Activated CD4-positive, alpha-beta T cell treated with anti-CD3 and anti-CD28 coated beads, Interleukin-2, amount 10 ng/mL, durations not matched to agents 7 days and 5 days (primary cell): ENCODE measurements at places on chromosomes 2 and 18. TPM values are rescaled to one million over a fixed set of nuclear protein-coding genes. Genes with fewer than 3 reads are reported as not detected.

DNA sequence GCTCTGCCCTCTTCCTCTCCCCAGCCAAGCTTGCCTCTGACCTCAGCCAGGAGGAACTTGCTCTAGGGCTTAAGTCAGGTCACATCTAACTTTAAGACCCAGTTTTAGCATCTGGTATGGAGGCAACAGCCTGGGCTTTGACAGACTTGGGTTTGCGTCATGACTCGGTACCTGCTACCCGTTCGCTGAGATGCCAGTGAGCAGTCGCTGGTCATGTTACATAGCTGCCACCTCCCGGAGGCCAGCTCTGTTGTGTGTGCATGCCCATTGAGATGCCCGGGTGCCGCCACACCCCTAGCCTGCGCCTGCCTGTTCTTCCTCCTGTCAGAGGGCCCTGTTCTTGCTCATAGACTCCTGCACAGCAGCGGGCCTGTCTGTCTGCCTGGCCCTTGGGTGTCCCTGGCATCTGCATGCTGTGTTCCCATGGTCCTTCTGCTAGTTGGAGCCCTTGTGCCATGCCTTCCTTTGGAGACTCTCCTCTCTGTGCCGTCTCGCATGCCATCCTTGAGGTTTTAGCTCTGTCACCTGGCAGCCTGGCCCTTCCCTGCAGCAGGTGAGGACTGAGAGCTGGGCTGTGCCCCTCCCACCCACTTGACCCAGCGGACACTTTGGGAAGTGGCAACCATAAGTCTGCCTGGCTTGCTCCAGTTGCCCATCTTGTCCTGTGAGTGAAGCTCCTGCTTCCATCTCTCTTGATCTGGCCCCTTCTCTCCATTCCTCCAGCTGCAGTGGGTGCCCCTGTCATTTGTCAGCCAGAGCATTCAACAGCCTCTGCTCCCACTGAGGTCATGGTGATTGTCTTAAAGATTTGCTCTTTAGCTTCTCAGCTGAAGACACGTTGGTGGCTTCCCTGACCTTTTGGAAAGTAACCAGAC, 24.9 kb downstream of the ASAP2 start:
- DNase-seq = no peak

- no peak for DNase-seq
Measured at GRCh38 chr18:31648966-31649429, 35.4 kb downstream of the B4GALT6 start.

- DNase-seq = no peak
Measured at GRCh38 chr2:229956491-229956890, 34.2 kb downstream of the FBXO36 start.

DNA sequence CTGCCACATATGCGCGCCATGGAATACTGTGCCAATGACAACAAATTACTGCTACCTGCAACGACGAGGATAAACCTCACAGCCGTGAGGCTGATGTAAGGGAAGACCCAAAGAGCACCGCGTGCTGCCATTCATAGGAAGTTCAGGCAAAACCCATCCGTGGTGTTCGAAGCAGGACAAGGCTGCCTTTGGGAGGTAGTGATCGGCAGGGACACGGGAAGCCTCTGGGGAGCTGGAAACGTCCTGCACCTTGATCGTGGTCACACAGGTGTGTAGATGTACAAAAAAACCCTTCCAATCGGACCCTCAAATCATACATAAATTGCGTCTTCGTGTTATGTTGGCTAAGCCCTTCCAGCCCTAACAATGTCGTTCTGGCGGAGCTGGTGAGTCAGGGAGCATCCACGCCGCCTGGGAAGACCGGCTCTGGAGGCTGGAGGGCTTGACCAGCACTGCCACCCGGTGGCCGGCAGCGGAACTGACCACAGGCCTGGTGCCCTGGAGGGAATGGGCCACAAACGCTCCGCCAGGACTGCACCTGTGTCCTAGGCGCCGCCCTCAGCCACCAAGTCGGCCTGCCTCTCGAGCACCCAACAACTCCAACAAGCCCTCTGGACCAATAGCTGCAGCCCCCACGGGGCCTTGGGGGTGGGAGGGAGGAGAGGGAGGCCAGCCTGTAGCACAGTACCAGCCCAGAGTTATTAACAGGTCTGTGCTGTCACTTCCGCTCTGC, 4.1 kb upstream of the NEURL3 start:
- peak; percentile 64 for DNase-seq

DNA sequence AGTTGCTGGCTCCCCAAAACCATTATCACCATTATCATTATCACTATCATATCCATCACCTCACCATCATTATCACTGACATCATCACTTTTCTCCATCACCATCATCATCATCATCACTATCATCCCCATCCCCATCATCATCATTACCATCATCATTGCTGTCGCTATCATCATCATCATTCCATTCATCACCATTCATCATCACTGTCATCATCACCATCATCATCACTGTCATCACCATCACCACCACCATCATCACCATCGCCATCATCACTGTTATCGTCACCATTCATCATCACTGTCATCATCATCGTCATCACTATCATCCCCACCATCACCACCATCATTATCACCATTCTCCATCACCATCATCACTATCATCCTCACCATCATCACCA, 9.0 kb downstream of the HPCAL1 start:
- no peak for DNase-seq

TPRKB gene
- 33.6 TPM for total RNA-seq
